ENCODE measurements at places on chromosomes 16 and 17.

DNA sequence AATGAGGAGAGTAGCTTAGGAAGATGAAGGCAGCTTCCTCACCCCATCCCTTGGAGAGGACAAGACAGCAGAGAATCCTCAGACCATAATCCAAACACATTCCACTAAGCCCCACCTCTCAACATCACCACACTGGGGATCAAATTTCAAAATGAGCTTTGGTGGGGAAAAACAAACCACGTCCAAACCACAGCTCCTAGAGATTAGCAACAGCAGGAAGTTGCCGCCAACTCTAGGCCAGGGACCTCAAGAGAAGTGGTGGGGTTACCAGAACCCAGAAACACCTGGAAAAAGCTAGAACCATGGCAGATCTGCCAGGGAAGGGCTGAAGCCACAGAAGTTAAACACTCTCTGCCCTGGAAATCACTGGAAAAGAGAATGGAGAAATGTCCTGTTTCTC, 571.6 kb downstream of the HS3ST4 start:
- no peak for DNase-seq

DNA sequence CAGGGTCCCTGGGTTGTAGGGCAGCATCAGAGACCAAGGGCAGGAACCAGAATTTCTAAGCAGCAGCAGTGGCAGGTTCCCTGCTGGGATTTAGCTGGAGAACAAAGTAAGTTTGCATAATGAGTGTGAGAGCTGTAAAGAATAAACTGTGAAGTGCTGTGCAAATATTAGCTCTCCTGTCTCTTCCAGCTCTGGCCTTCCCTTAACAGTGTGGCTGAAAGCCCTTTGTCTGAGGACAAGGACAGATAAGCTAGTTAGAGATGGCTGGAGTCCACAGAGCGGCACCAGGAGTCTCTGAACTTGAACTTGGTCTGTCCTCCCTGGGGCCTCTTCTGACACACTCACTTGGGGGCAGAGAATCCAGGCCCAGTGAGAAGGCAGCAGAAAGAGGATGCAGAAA, 98.2 kb upstream of the WSCD1 start:
- no peak for DNase-seq

- no peak for DNase-seq
These were observed 14.3 kb upstream of the RNPS1 start for GRCh38 chr16:2282262-2282661.

DNA sequence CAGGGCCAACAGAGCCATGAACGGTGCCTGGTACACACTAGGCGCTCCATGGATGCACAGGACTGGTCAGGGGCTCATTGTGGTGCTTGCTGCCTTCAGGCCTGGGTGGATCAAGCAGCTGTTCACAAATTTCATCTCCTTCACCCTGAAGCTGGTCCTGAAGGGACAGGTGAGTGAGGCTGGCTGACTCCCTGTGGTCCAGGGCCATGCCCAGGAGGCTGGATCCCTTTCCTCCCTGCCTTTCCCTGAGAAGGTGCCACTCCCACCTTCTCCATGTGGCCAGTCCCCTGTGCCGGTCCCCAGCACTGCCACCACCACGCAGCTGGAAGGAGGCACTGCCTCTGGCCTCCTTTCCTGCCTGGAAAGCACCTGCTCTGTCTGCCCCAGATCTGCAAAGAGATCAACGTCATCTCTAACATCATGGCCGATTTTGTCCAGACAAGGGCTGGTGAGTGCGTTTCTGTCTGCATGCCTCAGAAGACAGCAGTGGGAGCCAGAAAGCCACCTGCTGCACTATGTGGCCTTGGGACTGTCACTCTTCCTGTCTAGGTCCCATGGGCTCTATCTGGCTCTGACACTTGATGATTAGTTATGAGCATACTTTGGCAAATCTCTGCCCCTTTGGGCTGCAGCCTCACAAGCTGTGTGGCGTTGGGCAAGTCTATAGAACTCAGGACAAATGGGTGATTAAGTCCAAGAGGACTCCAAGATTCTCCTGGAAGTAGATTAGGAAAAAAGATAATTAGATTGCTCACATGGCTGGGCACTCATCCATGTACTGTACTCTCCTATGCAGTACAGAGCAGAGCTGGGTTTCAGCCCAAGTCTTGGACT, 9.4 kb downstream of the CETP start:
- DNase-seq, result no peak

DNA sequence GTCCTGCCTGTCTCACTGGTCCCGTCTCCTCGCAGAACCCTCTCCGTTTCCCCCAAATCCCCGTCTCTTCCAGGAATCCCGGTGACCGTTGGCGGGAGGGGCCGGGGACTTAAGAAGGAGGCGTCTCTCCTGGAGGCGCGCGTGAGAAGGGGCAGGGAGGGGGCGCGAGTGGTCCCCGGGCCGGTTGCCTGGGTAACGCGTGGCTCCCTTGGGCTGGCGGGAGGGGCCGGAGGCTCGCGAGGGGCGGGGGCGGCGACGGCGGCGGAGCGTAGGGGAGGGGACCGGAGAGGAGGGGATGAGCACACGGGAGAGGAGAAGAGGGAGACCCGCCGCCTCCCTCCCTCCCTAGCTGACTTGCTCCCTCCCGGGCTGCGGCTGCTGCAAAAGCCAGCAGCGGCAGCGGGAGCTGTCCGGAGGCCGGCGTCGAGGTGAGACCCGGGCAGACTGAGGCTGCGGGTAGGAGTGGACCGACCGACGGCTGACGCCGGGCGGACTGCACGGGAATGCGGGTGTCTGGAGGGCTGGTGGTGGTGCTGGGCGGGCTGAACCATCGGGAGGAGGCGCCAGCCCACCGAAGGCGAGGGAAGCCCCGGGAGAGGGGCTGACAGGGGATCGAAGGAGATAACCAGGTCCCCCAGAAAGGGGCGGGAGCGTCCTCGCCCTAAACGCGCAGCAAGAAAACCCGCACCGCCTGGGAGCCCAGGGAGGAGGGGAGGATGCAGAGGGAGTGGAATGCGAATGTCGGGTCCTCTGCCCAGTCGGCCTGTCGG, at the start of gene PRRT2:
Gene PRRT2, plus strand, starts transcription at position 298 of the 770 bp plus-strand sequence. CDS start 862 bp downstream, outside the sequence.
- DNase-seq, result no peak

GRCh38 chr16:66954097-66954659, 6.9 kb upstream of the CES3 start:
- DNase-seq, result peak; percentile 46

DNA sequence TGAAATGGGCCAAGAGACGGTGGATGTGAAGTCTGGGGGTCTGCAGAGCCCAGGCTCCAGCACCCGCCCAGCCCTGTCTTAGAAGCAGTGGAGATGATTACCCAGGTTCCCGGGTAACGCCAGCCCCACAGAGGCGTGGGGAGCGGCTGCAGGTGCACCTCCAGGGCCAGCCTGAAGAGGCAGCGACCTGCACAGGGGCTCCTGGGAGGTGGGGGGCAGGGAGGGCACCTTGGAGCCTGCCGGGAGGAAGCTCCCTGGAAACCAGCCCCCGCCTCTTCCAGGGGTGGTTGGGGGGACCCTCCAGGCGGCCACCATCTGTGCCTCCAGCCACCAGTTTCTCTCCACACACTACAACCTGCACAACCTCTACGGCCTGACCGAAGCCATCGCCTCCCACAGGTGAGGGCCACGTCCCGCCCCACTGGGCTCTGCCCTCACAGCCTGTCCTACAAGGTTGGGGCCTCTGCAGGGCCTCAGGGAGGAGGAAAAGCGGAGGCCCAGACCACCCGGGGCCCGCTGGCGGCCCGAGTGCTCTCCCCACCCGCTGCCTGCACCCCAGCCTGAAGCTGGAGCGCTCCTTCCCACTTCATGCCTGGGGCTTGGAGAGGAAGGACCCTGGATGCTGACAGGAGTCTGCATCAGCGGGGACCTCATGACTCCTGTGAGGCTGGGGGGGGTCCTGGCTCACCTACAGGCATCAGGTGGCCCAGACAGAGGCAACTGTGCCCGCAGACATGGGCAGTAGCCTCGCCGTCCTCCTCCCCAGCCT, 10.5 kb downstream of the GAA start:
- DNase-seq, result no peak

GRCh38 chr16:23516366-23517137, 6.3 kb upstream of the GGA2 start:
- no peak for DNase-seq

- DNase-seq, result no peak
These were observed 687 bp upstream of the NARF start for GRCh38 chr17:82457929-82458178.

DNA sequence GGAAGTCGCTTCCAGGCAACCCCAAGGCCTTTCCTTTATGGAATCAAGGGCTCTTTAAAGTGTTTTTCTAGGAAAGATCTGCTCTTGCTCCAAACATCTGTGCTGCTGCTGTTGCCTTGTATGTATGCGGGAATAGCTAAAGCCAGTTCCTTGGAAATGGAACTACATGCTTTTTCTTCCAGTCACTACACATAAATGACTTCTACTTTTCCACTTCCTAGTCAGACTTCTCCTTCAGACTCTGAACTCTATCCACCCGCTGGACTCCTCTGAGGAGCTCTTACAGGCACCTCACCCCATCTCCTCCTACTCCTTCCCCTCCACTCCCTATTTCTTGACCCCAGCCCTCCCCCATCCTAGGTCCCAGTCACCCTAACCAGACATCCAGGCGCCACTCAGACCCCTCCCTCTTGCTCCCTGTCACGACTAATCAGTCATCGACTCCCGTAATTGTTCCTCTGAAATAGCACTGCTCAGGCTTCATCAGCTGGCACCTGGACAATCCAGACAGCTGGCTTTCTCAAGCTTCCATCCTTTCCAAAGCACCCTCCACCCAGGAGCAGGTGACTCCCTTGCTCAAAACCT, 15.0 kb upstream of the PEMT start:
- no peak for DNase-seq

GRCh38 chr16:82133798-82134197, 36.2 kb downstream of the MPHOSPH6 start:
- no peak for DNase-seq

DNA sequence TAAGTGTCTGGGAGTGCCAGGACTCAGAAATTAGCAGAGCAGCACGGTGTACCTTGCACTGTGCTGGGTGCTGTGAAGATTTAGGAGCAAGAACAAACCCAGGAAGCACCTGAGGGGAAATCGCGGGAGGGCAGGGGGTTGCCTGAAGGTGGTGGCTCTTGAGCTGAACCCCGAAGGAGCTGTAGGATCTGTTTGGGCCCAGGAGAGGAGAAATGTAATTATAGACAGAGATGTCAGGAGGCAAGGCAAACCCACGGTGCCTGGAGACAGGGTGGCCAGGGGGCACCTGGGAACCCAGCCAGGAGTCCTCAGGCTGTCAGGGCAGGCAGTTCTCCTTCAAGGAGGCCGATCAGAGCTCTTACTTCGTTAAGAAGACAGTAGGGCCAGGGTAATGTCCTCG, 109.1 kb downstream of the C16orf78 start:
- DNase-seq, result no peak

- no peak for DNase-seq
These were observed 9.2 kb upstream of the ANKFY1 start for GRCh38 chr17:4272972-4273368.

DNA sequence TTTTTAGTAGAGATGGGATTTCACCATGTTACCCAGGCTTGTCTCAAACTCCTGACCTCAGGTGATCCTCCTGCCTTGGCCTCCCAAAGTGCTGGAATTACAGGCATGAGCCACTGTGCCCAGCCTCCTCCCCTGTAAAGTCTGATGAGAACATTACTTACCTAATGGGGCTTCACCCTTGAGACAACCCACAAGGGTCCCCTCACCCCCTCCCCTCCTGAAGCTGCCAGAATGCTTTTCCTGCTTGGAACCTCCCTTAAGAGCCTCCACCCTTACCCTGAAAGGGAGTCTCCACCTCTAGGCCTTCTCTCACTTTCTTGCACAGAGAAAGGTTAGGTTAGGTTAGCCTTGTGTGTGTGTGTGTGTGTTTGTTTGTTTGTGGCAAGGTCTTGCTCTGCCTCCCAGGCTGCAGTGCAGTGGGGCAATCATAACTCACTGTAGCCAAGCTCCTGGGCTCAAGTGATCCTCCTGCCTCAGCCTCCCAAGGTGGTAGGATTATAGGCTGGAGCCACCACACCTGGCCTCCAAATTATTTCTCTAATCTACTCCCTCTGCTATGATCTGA, 8.9 kb downstream of the SLC5A11 start:
- no peak for DNase-seq

DNA sequence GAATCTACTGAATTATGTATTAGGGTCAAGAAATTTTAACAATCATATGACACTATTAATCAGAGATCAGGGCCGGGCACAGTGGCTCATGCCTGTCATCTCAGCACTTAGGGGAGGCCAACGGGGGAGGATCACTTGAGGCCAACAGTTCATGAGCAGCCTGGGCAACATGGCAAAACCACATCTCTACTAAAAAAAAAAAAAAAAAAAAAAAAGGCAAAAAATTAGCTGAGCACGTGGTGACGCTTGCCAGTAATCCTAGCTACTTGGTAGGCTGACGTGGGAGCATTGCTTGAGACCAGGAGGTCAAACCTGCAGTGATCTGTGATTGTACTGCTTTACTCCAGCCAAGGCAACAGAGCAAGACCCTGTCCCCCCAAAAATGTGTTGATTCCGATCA, 52.5 kb upstream of the CLEC3A start:
- DNase-seq, result no peak

DNA sequence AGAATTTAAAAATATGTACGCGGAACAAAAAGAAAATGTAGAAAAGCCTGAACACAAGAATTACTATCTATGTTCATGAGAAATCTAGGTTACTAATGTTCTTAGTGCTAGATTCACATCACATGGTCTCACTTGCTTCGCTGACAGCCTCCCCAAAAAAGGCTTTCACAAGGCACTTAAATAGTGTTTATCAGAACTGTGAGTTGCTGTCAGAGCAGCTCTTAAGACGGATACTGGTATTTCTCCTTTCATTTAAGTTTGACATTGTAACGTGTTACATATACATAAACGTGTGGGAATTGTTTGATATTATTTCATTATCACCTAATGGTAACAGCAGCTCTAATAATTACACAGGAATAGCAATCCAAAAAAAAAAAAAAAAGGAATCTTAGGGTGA, 150.9 kb downstream of the CDH8 start:
- DNase-seq, result no peak

- DNase-seq, result no peak
These were observed 282.9 kb downstream of the BCAS3 start for GRCh38 chr17:60960398-60961065.

DNA sequence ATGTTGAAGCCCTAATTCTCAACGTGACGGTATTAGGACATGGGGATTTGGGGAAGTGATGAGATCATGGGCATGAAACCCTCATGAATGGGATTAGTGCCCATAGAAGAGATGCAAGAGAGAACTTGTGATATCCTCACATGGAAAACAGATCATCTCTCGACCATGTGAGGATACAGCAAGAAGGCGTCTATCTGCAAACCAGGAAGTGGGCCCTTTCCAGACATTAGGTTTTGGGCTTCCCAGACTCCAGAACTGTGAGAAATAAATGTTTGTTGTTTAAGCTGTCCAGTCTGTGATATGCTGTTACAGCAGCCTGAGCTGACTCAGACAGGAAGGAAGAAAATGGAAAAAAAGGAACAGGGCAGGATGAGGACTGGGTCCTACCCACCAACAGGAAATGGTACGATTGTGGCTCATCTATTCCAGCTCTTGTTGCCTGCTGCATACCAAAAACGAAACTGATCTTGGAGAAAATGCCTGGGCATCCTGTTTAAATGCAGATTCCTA, 21.9 kb upstream of the SSTR2 start:
- DNase-seq, result no peak

DNA sequence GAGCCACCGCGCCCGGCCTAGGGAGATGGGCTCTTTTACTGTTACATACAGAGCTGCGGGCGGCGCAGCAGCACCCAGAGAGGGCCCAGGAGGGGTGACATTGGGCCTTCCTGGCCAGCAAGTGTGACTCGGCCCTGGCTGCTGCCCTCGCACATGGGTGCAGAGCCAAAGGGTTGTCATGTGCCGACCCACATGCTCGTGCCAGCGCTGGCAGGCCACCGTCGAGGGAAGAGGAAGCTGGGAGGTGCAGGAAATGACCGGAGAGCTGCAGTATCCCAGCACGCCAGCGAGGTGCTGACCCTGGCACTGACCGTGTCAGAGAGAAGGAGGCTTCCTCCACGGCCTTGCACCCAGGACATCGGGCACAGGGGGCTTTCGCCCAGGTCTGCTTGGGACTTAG, 8.0 kb downstream of the ENDOV start:
- DNase-seq, result no peak

Measured in stimulated activated CD8-positive, alpha-beta memory T cell treated with anti-CD3 and anti-CD28 coated beads, Interleukin-2, amount 100 ng/mL, for 1 hour (primary cell).